ENCODE measurements at places on chromosomes 16 and 17.

DNA sequence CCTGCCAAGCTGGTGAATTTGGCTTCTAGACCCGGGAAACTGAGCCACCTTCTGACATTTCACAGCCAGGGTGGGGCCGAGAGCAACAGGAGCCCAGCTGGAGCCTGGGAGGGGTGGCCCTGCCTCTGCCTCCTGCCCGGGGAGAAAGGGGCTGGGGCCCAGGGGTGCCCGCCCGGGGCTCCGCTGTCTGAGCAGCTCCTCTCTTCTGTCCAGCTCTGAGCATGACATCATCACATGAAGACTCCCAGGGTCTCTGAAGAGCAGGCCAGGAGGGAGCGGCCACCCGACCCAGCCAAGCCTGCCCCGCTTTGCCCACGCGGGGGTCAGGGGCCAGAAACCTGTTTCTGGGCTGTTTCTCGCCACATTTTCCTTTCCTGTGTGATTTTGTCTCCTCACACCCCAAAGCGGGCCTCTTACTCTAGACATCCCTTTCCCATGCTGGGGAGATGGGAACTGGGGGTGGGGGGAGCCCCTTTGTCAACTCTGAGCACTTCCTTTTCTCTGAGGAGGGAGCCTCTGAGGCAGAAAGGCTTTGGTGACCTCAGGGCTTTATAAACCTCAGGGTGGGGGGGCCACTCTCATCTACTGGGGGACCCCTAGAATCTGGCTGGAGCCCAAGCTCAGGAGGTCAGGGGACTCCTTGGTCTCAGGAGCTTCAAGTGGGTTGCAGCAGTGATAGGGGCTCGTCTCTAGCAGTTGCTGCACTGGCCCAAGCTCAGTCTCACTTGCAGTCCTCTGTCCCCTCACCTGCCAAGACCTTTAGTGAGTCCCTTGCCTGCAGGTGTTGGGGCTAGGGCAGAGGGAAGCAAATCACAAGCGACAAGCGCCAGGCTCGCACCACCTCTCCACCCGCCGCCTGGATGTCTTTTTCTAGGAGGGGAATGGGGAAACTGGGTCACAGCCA, 7.6 kb downstream of the UBALD2 start:
- DNase-seq, result no peak

- no peak for DNase-seq
Measured at GRCh38 chr16:73408716-73409115, 360.8 kb upstream of the ZFHX3 start.

DNA sequence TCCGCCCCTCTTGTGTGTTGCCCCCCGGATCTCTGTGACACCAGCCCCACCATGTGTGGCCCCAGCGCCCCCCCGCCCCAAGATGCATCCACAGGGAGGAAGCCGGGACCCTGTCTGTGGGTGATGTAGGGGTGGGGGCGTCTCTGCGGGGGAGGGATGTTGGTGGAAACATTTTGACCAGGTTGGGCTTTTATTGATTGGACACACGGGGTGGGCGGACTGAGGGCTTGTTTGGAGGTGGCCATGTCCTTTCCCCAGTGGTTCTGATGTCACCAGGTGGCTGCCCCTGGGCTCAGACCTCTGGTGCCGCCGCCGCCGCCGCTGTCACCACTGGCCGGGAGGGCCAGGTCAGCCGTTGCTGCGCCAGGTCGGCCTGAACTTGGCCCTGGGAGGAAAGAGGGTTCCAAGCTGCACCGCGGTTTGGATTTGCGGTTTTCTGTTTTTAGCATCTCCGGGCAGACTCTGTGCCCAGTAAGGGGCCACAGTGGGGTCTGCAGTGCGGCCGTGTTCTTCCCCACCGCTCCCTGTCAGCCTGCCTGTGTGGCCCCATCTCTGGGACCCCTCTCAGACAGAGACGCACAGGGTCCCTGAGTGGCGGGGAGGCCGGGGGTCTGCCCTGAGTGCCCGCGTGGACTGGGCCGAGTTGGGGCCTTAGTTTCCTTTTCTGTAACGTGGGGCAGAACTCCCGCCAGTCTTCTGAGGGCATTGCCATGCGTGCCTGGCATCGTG, 19.8 kb downstream of the GSE1 start:
- DNase-seq, result no peak

DNA sequence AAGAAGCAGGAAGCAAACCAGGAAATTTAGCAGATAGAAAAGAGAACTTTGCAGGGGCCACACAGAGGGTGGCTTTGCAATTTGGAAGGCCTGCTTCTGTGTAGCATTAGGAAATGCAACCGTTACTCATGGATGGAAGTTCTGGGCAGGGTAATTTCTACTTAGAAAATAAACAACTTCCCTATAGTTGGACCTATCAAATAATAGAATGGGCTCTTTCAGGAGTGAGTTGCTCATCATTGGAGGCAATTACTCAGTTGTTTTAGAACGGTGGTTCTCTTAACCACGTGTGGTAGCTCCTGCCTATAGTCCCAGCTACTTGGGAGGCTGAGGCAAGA, 25.8 kb upstream of the HS3ST2 start:
- DNase-seq, result no peak

GRCh38 chr16:54297154-54297553, 10.6 kb upstream of the IRX3 start:
- DNase-seq, result no peak

DNA sequence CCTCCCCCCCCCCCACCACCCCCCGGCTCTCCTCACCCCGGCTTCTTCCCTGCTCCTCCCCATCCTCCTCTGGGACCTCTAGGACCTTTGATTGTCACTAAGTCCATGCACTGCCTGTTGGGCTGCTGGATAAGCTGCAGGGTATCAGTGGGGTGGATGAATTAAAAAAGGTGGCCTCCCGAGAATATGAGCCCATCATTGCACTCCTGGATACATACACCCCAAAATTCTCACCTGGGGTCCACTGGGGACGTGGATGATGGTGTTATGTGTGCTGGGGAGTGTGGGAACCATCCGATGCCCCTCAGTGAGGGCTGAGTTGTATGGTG, 88.8 kb downstream of the IRF8 start:
- no peak for DNase-seq

DNA sequence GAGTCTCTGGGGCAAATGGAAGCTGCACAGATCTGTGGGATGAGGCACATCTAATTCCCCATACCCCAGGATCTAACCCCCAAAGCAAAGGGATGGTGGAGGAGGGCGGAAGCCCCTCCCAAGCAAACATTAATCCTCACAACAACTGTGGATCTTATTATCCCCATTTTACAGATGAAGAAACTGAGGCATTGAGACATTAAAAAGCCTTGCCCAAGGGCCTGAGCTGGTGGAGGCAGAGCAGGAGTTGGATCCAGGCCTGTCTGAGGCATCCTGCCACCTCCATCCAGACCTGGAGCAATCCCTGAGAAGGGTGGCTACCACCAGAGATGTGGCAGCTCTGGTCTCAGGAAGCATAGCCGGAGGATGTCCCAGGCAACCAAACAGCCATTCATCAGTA, 17.7 kb upstream of the CBFB start:
- no peak for DNase-seq

GRCh38 chr16:89343501-89344457, 126.3 kb downstream of the ZNF778 start:
- no peak for DNase-seq

- no peak for DNase-seq
Measured at GRCh38 chr16:51854401-51854951, 692.5 kb downstream of the TOX3 start.

DNA sequence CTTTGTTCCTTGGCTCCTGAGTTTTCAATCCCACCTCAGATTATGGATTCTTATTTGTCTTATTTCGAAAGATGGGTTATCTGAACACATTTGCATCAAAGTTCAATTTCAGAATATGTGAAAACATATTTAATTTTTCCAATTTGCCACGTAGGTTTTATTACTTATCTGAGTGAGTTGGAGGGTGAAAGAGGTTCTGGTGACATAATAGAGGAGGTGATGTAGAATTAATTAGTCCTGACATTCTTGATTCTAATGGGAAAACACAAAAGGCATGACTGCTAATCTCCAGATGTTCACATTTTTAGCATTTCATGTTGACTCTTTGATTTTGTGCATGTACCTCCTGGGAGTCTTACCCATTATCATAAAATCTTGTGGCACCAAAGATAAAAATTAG, 9.1 kb downstream of the TOM1L1 start:
- no peak for DNase-seq

GRCh38 chr17:647324-648197, 67.1 kb downstream of the VPS53 start:
- no peak for DNase-seq

DNA sequence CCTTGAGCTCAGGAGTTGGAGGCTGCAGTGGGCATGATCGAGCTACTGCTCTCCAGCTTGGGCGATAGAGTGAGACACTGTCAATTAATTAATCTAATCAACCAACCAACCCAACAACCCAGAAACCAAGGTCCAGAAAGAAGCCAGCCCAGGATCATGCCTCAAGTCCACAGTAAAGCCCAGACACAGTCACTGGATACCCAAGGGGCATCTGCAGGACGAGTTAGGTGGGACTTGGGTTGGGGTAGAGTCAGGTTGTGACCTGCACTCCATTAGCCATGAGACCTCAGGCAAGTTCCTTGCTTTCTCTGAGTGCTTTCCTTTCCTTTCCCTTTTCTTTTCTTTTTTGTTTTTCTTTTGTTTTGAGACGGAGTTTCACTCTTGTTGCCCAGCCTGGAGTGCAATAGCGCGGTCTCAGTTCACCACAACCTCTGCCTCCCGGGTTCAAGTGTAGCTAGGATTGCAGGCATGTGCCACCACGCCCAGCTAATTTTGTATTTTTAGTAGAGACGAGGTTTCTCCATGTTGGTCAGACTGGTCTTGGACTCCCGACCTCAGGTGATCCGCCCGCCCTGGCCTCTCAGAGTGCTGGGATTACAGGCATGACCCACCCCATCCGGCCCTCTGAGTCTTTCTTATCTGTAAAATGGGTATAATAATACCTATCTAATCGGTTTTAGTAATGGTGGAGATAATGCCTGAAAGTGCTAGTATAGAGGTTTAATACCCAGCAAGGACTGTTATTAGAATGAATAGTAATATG, 3.5 kb upstream of the HSD17B1 start:
- DNase-seq, result no peak

DNA sequence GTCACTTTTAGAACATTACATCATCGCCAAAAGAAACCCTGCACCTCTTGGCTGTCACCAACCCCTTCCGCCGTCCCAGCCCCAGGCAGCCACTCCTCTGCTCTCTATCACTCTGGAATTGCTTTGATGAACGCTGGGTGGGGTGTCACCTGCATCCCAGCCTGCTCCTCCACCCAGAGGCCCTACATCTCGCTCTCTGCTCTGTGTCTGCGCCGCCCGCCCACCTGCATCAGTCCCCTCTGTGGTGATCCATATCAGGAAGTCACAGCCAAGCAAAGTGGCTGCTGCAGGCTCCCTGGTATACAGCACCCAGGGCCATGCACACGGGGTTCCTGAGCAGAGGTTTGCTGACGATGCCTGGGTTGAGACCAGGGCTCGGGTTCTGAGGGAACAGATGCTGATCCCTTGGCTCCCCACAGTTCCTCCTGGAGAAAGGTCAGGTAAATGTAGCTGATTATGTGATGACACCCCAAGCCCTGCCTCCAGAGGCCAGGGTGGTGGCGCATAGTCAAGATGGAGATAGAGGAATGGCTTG, 30.8 kb downstream of the MPRIP start:
- no peak for DNase-seq

DNA sequence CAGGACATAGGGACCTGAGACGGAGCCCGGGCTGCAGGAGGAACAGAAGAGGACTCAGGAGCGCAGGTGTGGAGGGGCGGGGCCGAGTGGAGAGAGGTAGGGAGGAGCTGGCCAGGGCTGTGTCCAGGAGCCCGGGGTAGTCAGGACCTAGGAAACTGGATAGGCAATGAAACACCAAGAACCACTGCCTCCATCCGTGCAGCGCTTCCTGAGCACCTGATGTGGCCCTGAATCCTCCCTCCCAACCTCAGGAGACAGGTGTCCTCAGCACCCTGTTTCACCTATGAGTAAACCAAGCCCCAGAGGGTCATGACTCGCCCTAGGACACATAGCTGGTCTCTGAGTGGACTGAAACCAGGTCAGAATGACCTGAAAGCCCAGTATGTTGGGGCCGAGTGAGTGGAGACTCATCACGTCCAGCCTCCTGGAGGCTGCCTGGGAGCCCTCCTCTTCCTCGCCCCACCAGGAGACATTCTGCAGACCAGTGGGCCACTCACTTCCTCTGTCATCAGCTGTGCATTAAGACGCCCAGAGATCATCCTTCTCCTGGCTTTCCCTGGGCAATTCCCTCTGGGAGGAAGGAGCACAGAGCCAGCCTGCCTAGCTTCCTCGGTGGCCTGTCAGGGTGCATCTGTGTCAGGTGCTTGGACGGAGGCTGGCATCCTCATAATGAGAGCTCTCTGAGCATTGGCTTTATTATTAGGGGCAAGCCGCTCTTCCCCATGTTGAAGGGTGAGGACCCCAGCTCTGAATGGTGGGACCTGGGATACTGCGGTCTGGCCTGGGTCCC, 72.8 kb downstream of the SCNN1B start:
- DNase-seq, result no peak

DNA sequence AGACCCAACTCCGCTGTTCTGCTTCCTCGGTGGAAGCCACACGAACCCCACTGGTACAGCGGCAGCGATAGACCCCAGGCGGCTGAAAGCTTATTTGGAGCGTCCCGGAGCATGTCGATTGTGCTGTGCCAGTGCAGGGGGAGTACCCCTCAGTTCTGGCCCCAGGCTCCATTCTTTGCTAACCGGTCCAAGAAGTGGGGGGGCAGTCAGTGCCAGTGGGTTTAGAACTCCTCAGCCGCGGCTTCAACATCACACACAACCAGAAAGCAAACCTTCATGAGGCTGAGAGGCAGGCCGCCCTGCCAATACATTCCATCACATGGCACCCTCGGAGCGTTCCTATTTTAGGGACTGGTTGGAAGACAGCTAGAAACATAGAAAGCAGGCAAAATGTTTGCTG, 1.7 kb upstream of the MNT start:
- DNase-seq, result no peak

Measured in NT2/D1 (cell line).